Muscle of arm (tissue), 14 donors: ENCODE measurements at places on chromosomes 11 and 22.

- DNase-seq: no peak
Measured at GRCh38 chr11:2929531-2929949, 320 bp upstream of the PHLDA2 start.

DNA sequence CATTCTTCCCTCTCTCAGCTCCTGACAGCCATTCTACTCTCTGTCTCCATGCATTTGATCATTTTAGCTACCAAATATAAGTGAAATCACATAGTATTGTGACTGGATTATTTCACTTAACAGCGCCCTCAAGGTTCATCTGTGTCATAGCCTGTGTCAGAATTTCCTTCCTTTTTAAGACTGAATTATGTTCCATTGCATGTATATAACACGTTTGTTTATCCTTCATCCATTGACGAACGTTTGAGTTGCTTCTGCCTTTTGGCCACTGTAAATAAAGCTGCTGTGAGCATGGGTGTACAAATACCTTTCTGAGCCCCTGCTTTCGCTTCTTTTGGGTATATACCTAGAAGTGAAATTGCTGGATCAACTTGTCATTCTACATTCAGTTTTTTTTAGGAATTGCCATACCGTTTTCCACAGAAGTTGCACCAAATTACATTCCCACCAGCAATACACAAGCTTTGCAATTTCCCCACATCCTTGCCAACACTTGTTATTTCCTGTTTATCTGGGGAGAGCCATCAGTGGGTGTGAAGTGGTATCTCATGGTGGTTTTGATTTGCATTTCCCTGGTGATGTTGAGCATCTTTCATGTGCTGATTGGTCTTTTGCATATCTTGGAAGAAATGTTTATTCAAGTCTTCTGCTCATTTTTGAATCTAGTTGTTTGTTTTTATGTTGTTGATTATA lies 17.5 kb downstream of the GLB1L2 start:
- DNase-seq: no peak

DNA sequence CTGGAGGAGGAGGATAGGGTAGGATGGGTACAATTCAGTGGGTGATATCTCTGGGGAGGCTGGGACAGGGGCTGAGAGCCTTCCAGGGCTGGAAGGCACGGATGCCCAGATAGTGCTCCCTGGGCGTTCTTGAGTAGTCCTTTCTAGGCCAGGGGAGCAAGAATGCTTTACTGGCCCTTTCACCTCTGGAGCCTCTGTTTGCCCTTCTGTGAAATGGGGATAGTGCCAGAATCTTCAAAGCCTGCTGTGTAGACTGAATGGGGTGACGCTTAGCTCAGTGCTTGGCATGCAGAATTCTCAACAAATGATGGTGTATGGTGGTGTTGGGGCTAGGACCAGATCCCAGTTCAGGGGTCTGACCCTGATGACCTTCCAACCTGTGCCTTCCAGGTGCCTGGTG lies 7.7 kb downstream of the MTFP1 start:
- no peak for DNase-seq

DNA sequence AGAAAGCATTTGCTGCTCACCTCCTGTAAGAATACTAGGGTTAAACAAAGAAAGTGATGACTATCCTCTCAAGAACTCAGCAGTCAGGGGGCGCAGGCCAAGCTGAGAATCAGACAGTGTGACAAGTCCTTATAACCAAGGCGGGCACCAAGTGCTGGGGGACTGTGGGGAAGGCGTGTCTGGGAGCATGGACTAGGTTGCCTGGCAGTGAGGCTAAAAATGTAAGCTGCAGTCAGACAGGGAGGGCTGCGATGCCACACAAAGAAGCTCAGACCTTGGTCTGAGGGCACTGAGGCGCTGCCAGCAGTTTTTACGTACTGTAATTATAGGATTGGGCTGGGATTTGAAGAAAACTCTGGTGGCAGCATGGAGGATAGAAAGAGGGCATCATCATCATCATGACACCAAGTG lies 73.7 kb downstream of the FLI1 start:
- DNase-seq: no peak

DNA sequence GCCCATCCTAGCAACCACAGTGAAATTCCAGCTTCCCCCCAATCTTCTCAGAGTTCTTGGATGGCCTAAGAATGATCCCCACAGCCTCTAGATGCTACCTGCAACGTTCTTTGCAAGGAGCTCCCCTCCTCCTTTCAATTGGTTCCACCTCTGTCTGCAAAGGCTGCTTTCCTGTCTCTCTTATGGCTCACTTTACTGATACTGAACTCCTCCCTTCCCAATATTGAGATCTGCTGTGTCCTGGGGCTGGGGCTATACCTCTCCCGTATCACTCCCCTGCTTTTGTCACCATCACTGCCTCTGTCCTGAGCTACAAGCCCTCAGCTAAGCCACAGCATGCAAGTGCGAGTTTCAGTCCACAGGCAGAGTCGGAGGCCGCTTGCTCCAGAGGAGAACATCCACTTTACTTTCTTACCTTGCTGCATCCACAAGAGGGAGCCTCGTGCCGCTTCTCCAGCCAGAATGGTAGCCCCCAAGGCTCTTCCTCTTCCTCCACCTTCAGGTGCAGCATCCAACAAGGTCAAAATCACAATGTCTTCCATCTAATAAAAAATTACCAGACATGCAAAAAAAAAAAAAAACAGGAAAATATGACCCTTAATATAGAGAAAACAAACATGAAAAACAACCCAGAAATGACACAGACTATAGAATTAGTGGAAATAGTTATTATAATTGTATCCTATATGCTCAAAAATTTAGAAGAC lies 48.6 kb upstream of the TMEM45B start:
- no peak for DNase-seq

DNA sequence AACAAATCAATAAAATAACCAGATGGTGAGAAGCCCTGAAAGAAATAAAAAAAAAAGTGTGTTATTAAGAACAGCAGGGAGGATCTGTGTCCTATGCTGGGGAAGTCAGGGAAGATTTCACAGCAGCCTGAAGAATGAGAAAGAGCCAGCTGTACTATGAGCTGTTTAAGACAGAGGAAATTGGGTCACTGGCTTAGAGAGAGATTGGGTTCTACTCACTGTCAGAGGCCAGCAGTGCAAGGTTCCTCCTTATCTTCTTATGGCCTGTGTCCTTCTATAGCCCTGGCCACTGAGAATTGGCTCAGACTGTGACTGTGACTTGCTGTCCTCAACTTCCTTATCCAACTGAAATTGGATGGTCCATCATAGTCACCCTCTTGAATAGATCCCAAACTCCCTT lies 54.8 kb upstream of the FDX1 start:
- no peak for DNase-seq

- no peak for DNase-seq
Measured at GRCh38 chr22:50524676-50525103, 708 bp downstream of the SCO2 start.

GRCh38 chr22:46845296-46846149 lies 83.1 kb downstream of the TBC1D22A start:
- DNase-seq: peak; percentile 61

- no peak for DNase-seq
Measured at GRCh38 chr11:19537803-19538453, 174.7 kb upstream of the NAV2 start.

GRCh38 chr22:48944751-48945620 lies 882.7 kb downstream of the BRD1 start:
- no peak for DNase-seq

- peak; percentile 91 for DNase-seq
Measured at GRCh38 chr11:57456960-57457642, 3.2 kb upstream of the RTN4RL2 start.

DNA sequence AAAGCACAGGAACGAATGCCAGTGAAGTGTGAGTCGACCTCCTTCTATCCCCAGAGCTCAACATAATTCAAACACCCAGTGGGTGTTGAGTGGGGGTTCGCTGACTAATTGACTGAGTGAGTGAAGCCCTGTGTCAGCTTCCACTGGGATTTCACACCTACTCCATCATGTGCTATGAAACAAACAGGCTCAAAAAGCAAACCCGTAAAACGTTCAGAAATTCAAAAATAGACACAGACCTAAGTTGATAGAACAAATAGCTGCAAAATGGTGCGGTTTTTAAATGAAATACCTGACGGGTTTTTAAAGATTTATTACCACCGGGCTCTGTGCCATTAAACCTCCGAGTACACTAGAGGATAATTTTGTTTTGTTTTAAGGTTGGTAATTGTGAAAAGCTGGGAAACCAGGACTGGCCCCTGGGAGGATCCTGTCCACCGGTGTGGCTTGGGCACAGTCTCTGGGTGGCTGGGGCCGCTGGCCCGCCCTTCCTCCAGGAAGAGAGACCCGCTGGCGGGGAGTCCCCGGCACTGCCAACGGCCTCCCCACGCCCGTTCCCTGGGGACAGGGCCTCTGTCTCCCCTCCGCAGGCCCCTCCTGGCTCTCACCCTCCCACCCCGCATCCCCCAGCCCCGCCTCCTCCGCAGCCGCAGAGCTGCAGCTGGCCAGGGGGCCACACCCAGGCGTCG lies 13.6 kb downstream of the KCNJ5 start:
- DNase-seq: no peak

DNA sequence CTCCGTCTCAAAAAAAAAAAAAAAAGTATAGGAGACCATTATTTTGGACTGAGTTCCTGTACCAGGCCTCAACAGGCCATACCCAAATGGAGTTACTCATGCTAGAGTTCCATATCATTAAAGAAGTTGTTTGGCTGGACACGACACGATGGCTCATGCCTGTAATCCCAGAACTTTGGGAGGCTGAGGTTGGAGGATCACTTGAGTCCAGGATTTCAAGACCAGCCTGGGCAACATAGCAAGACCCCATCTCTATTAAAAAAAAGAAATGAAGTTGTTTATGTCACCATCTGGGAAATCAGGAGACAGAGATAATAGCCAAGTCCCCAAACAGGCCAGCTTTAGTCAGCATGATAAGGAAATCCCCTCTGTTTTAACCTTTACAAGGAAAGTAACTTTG lies 6.7 kb upstream of the FNBP4 start:
- no peak for DNase-seq

DNA sequence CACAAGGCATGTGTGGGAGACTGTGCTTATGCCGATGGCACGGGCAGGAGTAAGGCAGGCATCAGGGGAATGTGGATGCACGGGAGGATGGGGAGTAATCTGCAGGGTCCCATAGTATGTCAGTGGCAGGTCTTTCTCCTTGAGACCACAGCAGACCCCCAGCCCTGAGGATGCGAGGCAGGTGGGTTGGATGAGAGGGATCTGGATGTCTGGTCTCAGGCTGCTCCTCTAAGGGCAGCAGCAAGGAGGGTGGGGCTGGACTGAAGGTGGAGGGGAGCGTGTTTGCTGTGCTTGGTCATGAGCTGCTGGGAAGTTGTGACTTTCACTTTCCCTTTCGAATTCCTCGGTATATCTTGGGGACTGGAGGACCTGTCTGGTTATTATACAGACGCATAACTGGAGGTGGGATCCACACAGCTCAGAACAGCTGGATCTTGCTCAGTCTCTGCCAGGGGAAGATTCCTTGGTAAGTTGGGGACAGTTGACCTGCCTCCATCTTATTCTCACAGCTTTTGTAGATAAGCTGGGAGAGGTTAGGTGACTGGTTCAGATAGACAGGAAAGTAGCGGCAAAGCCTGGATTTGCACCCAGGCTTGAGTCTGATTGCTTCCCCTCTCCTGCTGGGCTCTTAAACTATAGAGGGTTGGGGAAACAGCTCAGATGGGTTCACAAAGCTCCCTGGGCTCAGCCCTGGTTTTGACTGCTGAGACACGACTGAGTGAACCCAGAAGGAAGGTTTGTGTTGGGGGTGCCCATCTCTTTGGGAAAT lies at the start of gene APOL1:
TSS of gene APOL1 (plus strand) at position 380 of the 769 bp plus-strand sequence. CDS start 1,823 bp downstream, outside the sequence.
- DNase-seq: no peak

DNA sequence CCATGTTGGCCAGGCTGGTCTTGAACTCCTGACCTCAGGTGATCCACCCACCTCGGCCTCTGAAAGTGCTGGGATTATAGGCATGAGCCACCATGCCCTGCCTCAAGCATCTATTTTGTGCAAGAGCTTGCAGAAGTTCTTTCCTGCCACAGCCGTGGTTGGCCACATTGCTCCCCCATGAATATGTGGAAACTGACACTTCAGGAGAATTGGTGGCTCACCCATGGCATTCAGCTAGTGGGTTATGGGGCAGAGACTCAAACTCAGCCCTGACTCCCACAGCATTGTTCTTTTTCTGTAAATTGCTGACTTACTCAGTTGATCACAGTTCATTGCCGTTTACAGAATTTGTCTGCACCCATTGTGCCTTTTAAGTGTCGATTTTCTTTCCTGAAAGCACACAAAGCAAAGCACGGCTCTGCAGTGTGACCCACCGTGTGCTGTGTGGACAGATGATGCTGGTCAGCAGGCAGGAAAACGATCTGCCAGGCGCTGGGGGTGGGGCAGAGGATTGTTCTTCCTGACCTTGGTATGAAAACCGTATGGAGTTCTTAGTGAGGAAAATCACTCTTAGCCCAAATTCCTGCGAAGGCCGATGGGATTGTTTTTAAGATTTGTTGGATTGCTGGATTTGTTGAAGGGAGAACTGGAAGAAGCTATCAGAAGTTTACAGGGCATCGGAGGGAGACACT lies 115.6 kb downstream of the PTPRJ start:
- no peak for DNase-seq

DNA sequence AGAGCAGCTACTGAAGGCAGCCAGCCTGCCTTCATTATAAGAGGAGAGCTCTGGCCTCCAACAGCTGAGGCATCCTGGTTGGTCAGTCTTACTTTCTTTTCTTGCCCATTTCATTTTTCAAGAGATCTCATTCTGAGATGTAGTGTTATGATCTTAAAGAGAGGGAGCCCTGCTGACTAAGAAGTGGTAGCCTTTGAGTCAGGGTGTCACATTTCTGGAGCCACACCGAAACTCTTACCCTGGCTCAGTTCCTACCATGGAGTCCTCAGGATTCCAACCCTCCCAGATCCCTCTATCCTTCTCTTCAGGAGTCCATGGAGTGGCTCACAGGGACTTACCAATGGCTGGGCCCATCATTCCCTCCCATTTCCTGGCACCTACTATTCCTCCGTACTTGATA lies 386.1 kb upstream of the LARGE1 start:
- DNase-seq: no peak

GRCh38 chr11:61347916-61348461 lies 13.7 kb downstream of the CYB561A3 start:
- no peak for DNase-seq

- no peak for DNase-seq
Measured at GRCh38 chr11:60724420-60724819, at the start of gene MS4A18. MS4A18 (plus strand) TSS chr11:60724720.

- DNase-seq: no peak
Measured at GRCh38 chr11:44915621-44916020, 35.1 kb downstream of the TP53I11 start.

- no peak for DNase-seq
Measured at GRCh38 chr22:50671641-50672040, 982 bp upstream of the SHANK3 start.

GRCh38 chr11:10522921-10523320 lies 18.1 kb downstream of the RNF141 start:
- DNase-seq: no peak
